ENCODE measurements at places on chromosomes 7 and 10.

- DNase-seq = no peak
These were observed 10.9 kb upstream of the PFKP start for GRCh38 chr10:3056280-3057037.

DNA sequence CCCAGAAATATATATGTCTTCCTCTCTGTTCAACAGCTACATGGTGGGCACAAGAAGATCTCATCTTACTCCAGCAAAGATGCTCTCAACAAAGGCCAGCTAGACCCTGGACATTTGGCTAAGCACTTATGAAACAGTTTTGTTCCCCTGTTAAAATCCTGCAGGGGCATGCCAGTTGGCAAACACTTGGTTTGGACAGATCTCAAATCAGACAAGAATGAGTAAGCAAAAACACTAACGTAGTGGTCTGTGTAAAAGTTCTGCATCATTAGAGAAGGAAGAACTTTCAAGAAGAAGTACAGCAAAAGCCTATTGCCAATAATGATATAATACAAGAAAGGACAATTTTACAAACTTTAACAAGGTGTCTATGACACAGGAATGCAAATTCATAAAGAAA is 125.6 kb downstream of the CALN1 start:
- no peak for DNase-seq

GRCh38 chr10:84907461-84908009 is 579.1 kb downstream of the CCSER2 start:
- DNase-seq = no peak

- DNase-seq = no peak
These were observed 10.3 kb downstream of the PI4K2A start for GRCh38 chr10:97650726-97651125.

DNA sequence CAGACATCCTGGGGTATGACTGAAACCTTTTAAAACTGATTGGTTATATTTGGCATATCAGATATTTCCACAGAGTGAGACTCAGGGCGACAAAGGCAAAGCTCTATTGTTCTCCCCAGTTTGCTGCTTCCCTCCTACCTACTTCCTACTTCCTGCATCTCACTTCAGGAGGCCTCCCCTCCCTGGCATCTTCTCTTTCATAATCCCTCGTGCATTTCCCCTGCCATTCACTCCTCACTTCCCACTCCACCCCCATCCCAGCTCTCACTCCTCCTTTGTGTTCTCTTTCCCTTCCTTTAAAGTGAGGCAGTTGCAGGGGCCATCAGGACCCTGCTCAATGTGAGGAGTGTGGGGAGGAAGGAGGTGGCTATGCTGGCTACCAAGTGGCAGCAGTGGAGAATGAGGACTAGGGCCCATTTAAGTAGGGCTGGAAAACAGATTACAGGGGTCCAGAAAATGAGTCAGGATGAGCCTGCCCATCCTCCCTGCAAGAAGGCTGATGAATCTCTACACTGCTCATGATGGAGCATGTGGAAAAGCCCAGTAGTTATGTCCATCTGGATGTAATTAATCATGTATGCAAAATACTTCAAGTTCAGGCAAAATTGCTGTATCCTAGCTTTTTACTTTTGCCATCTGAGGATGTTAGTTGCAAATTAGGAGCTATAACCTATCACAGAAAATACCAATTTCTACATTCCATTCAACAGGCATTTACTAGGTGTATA is 311.8 kb upstream of the IMMP2L start:
- DNase-seq = no peak

GRCh38 chr7:74671602-74672001 is 14.1 kb downstream of the GTF2I start:
- no peak for DNase-seq

DNA sequence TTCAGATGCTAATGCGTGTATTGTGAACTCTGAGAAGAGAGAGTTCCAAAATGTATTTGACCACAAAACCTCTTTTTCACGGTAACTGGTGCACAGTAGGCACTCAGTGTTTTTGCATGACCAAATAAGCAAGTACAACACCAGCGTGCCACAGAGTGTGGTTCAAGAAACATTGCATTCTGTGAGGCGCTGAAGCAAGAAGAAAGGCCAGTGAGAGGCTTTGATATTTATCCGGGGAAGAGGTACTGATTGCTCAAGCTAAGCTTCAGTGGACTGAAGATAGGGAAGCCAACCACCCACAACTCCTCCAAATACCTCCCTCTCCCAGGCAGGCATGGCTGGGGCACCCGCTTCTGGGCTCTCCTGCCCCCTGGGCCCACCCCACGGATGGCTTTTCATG is 611.2 kb downstream of the SDK1 start:
- DNase-seq = no peak

GRCh38 chr7:152203095-152203494 is 177.6 kb downstream of the GALNT11 start:
- no peak for DNase-seq

GRCh38 chr10:78212786-78213175 is 179.1 kb downstream of the RPS24 start:
- no peak for DNase-seq

DNA sequence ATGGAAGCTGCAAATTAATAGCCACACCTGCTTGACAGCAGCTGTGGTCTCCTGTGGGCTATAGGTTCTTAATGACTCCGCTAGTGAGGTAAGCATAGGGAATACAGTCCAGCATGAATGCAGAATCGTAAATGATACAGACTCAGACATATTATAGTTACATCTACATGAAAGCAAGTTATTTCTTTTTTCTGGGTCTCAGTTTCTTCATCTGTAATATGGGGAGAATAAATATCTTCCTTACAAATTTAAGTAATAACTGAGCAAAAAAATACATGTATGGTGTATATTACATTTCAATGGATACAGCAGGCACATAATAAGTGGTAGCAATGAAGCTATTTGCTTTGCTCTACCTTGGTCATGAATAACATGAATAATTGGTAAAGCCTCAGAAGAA is 245.9 kb upstream of the RHOBTB1 start:
- no peak for DNase-seq

- no peak for DNase-seq
These were observed 94.8 kb upstream of the GDF10 start for GRCh38 chr10:47205192-47205591.

GRCh38 chr10:84469470-84469869 is 141.1 kb downstream of the CCSER2 start:
- no peak for DNase-seq

DNA sequence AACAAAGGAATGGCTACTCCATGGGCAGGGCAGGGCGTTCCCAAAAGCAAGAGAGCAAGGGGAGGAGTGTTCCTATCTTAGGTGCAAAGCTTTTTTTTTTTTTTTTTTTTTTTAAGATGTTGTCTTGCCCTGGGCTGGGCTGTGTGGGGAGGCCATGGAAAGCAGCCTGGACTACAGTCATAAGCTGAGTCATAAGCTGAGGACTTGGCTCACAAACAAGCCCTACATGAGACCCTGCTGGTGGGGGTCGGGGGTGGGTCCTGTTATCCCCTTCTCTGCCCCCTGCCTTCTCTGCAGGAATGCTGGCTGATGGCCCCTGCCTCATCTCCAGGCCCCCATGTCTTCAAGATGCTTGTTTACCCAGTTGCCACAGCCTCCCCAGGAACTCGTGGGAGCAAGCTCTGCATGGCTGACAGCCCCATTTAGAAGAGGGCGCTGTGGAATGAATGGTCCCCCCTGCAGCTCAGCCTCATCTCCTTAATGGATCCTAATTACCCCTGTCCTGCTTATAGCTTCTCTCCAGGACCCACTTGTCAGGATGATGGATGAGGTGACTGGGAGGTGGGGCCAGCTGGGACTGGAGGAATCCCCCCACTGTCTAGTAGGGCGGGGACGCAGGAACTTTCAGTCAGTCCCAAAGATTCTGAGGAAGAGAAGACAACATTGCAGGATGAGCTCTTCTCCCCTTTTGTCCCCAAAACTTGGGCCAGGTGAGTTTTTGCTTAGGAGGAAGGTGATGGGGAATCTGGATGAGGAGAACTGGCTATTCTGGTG is 340.8 kb upstream of the PODXL start:
- DNase-seq = no peak

GRCh38 chr10:104824380-104825006 is 183.4 kb downstream of the SORCS3 start:
- no peak for DNase-seq

GRCh38 chr7:139820089-139820488 is 9.0 kb upstream of the TBXAS1 start:
- no peak for DNase-seq

DNA sequence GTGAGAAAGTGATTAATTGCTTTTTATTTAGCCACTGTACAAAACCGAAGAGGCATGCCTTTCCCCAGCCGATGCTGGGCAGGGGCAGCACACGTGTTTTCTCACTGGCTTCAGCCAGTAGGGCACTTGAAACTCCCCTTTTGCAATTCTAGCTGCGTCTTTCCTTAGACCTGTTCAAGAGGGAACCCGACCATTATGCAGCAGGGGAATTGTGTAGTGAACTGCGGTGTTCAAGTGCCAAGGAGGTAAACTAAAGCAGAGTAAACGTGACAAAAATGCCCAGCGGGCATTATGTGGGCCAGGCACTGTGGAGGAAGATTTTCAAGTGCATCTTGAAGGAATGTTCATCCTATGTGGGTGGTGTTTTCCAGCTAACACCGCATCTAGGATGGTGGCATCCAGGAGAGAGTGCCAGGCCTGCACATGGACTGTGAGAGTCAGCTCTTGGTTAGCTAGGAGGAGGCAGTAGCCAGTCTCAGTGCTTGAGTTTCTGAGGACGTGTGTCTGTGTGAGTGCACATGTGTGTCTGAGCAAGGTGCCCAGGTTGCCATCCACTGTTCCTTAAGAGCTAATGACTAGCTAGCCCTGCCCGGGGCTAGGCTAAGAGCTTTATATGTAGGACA is 3.3 kb downstream of the WIPF3 start:
- no peak for DNase-seq

DNA sequence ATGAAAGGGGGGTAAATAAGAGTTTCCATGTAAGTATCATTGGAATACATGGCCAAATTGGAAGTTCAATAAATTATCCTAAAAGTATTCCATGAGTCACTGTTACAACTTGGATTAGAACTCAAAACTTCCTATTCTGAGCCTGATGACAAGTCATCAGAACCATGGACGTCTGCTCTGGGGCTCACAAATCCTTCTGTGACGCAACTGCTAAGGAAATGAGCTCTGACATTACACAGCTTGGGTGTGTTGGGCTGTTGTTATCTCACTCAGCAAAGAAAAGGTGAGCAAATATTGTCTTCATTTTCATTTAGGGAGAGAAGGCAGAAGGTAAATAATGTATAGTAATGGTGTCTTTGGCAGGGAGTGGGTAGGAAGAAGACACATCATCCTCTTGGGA is 214.8 kb upstream of the ADO start:
- no peak for DNase-seq

DNA sequence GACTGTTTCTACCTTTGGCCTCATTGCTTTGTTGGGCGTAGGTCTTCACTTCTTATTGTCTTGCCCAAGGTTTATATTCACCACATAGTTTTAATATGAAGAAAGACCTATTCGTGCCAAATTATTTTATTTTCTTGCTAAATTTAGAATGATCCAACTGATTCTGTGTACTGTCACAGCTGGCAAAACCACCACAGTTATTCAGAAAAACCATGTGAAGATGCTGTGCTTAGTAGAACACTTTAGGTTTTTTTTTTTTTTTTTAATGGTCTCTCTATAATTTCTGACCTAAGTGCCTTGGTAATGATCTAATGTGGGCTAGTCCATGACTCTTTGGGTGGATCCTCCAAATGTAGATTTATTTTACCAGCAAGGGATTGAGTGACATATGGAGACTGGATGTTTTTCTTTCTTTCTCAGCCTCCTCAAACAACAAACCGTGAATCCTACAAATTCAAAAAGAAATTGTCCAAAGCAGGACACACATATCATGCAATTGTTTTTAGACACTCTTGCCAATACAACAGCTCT is 243.8 kb downstream of the DYNC1I1 start:
- no peak for DNase-seq

DNA sequence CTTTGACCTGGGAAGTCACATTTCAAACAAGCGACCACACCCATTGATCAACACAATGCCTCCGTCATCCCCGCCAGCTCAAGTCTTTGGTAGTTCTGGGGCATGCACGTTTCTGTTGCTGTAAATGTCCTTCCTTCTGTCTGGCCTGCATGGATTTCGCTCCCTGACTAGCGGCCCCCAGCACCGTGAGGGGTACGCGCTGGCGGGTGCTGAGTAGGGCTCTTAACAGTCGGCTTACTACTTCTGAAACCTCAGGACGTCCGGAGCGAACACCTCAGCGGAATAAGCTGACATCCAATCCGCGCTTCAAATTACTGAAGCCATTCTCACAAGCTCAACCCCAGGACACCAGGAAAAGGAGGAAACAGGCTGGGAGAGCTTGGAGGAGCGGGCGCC is 505 bp downstream of the NUDCD3 start:
- DNase-seq = peak; percentile 72

DNA sequence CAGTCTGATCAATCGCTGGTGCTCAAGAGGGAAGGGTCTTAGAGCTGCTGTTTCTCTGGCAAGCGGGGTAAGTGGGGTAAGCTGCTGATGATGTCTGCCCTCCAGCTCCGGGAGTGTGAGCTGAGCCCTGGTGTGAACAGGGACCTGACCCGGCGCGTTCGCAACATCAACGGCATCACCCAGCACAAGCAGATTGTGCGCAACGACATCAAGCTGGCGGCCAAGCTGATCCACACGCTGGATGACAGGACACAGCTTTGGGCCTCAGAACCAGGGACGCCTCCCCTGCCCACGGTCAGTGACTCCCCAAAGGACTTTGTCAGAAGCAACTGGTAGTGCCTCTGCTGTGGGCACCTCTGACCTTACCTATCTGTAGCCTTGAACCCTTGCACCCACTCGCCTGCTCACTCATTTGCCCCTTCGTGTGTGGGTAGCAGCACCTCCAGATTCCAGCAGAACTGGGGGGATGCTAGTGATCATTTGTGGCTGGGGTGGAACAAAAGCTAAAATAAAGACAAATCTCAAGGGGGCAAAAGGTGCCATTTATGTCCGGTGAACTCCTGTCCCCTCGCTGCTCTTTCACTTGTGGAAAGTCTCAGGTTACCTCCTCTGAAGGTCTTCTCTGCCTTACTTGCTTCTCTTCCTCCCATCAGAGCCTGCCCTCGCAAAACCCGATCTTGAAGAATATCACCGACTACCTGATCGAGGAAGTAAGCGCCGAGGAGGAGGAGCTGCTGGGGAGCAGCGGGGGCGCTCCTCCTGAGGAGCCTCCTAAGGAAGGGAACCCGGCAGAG is 3.2 kb downstream of the UFSP1 start:
- DNase-seq = no peak

DNA sequence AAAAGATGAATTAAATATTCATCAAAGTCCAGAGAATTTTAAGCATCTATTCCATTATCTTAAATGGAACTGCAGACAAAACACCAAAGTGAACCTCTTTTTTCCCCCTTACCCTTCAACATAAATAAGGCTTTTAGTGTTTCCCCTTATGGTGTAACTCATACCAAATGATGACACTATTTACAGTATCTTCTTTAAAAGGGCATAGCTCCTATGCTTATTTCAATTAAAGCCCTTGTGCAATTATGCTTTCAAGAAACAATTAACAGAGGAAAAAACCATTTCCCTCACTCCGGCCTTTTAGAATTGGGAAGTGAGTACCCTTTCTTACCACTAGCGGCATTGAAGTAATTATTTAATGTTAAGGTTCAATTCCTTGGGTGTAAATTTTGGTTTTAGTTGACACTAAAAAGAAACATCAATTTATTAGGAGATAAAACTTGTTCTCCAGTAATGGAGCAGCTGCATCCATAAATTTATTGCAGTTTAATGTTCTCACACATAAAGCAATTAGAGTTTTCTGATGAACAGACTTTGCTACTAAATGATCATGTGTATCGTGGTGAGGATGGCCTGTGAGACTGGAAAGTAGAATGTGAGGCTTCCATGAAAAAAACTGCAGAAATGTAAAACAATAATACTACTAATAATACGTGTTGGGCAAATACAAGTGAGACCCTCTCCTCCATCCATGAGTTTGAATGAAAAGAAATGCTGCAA is 661.3 kb downstream of the PARD3 start:
- DNase-seq = no peak

GRCh38 chr7:141012696-141013344 is 1.9 kb downstream of the MRPS33 start:
- DNase-seq = no peak

Measured in CD8-positive, alpha-beta T cell (primary cell).